Endothelial cell of umbilical vein (primary cell): ENCODE measurements at places on chromosomes 6 and 20.

GRCh38 chr6:45855642-45856394, 159.8 kb downstream of the CLIC5 start:
- DNase-seq: no peak

DNA sequence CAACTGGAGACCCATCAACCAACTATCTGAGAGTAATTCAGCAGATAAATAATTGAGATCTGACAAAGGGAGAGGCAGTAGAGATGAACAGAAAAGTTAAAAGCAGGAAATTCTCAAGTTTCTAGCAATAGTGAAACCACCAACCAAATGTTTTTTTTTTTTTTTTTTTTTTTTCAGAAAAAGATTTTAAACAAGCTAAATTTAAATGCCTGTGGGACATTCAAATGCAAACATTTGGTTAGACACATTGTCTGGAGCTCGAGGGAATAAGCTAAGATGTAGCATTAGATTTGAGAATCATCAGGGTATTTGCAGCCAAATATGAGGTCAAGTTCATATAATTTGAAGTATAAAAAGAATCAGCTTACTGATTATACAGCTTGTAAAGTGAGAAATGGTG, 16.4 kb downstream of the RANBP9 start:
- no peak for DNase-seq

- DNase-seq: no peak
These were observed 28.1 kb downstream of the INSM1 start for GRCh38 chr20:20395903-20396568.

DNA sequence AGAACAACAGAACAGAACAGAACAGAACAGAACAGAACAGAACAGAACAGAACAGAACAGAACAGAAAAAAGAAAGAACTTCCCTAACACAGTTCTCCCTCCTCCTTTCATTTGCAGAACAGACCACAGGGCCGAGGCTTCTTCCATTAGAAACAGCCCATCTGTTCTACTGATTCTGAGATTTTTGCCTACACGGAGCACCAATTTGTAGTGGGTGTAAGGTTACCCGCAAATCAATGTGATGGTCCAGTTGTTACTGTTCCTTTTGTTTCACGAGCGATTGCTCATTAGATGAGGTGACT, 734 bp upstream of the OGFRL1 start:
- DNase-seq: no peak

DNA sequence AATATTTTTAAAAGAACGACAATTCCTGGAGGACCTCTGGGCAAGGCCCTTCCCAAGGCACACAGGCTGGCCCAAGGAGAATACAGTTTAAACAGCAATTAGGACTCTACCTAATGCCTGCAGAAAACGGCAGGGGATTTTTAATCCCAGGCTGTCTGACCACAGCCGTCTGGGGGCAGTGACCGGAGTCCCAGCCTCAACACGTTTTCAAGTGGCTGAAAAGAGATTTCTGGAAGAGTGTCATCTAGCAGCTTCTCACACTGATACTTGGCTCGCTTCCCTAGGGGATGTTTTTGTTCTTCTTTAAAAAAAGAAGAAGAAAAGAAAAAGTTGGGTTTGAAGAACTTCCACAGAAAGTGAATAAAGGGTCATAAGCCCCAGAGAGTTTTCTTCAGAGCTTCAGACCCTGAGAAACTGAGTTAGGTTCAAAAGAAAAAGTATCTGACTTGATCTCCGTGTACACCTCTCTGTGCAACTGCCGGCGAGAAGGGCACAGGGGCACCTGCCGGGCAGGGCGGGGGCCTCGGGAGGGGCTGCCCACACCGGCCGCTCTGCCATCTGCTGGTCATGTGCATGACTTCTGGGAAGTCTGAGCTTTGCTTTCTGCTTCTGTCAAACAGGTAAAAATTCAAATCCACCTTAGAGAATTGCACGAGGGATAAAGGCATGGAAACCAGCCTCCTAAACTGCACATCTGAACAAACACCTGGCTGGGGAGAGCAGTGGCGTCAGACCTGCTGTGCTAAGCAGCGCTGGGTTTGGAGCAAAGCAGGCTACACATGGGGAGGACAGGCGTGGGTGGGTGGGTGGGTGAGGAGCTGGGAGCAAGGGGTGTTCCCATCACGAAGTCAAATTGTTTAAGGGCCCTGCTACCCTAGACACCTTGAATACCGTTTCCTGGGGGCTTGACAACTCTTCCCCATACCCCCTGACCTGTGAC, 33.0 kb downstream of the RRBP1 start:
- no peak for DNase-seq

DNA sequence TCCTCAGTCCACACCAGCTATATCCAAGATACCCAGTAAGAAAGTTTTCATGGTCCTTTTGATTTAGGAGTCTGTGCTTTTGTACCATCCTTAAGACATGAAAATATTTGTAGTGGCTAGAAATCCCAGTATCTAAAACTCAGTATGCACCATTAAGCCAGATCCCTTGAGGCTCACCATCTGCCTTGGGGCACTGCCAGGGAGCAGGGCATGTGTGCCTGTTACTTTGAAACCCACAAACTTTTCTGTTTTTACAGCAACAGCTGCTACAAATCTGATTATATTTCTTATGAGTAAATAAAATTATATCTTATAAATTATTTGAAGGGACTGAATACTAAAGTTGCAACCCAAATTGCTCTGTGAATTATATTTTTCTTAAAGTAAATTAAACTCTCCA, 290.5 kb upstream of the MANEA start:
- no peak for DNase-seq

- DNase-seq: no peak
These were observed 69.3 kb downstream of the PTPN1 start for GRCh38 chr20:50579511-50579910.

- no peak for DNase-seq
These were observed 112.2 kb downstream of the PLEKHG1 start for GRCh38 chr6:150711584-150712504.

DNA sequence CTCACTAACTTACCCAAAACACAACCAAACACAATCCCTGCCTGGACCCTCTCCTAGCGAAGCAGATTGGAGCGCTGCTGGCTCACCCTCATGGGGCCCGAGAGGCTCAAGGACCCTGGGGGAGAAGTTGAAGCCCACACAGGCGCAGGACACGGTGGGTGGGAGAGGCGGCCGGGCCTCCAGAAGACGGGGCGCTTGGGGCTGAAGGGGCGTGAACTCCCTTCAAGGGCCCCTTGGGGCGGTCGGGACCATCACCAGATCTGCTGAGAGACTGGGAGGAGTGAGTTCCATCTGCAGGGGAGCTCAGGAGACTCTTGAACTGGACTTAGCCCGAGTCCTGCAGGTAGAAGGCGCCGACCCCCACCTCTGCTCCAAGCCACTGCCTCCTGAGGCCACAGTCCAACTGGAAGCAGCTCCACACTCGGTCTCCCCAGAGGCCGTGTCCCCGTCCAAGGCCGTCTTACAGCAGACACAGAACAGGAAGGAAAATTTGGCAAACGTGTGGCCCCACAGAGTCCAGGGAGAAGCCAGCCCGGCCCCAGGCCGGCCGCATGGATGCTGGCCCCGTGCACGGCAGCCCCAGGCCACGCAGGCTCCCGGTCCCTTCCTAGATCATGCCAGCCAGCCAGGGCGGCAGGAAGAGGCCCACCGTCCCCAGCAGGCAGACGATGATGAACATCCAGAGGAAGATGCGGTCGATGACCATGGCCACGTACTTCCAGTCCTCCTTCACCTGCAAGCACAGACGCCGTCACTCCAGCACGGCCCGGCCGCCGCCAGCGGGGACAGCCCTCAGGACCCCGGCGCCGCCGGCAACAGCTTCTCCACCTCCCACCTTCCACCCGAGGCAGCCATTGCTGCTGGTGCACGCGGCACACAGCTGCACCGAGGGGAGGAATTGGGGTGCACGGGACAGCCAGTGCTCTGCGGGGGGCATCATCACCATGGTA, 14.7 kb downstream of the CHRNA4 start:
- no peak for DNase-seq

- DNase-seq: no peak
These were observed 169.0 kb downstream of the TBC1D7 start for GRCh38 chr6:13159300-13159699.

DNA sequence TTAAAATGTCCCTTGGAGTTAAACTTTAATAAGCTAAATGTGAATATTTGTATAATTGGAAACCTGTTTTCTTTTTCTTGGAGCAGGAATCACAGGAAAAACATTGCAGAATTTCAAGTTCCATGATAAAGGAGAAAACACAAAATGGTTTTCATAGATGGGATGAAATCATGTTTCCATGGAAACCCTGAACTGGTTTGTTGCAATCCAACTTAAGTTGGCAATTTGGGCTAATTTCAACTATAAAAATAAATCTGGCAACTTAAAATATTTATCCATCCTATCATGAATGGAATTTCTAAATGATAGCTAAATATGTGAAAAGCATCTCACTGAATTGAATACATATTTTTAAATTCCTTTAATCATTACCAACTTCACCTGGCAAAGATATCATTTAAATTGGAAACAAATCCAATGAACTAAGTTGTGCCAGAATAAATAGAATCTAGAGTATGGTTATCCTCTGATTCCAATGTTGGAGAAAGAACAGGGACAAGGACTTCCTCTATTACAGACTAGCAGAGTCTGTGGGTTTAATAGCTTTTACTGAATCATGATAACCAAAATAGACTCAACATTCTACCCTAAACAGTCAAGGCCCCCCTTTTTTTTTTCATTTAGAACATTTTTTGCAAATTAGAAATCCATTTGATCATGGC, 33.2 kb downstream of the COL21A1 start:
- DNase-seq: no peak

DNA sequence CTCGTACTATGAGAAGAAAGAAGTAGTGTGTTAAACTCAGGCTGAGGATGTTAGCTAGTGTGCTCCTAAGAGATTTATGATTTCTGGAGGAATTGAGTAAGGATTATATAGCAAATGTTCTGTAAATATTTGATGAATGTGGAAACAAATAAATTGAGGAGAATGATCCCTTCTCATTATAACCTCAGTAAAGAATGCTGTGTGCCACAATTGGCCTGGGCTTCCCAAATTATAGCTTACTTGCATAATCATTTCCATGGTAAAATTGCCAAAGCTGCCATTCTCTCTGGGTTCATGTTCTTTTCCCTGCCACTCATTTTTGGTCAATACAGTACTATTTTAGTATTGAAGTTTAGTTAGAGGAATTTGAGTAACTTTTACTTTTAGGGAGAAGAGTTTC, 128.5 kb downstream of the FLRT3 start:
- DNase-seq: no peak

DNA sequence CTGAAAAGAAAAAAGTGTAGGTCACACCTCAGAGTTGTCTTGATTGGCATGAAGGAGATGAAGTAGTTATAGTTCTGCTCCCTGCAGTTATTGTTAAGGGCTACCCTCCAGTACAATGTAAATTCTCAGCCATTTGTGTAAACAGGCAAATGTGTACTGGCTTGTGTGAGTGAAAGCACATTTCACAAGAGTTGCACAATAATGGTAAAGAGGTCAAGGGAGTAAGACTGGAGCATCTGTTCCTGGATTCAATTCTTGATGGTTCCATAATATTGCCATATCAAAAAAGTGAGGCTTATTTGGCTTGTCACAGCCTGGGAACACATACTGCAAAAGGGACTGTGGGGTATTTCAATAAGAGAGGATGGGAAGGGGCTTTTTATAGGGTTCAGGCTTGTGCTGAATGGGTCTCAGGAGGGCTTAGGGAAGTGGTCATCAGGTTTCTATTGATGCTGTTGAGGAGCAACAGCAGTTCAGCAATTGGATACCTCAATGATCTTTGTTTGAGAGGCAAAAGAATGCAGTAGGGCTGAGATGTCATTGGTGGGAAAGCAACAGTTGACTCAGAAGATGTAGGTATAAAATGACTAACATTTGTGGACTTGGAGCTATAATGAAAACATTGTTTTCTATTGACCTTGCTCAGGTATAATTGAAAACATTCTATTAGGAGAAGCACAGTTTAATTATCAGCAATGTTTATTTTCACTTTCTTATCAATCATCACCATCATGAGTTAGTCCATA, 402.6 kb downstream of the BCKDHB start:
- DNase-seq: no peak

DNA sequence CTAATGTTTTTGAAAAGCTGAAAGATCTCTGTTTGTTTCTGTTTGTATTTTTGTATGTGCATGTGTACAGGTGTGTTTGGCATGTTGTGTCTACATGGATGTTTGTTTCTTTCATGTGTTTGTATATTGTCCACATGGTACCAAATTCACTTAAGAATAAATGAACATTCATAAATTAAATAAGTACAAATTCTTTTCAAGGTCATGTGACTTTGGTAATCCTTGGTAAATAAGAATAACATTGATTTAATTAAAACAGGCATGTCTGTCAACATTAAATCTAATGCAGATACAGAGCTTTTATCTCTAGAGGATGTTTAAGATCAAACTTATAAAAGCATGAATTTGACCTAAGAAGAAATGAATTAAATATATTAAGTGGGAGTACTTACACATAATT, 219.8 kb upstream of the EPHA7 start:
- DNase-seq: no peak

DNA sequence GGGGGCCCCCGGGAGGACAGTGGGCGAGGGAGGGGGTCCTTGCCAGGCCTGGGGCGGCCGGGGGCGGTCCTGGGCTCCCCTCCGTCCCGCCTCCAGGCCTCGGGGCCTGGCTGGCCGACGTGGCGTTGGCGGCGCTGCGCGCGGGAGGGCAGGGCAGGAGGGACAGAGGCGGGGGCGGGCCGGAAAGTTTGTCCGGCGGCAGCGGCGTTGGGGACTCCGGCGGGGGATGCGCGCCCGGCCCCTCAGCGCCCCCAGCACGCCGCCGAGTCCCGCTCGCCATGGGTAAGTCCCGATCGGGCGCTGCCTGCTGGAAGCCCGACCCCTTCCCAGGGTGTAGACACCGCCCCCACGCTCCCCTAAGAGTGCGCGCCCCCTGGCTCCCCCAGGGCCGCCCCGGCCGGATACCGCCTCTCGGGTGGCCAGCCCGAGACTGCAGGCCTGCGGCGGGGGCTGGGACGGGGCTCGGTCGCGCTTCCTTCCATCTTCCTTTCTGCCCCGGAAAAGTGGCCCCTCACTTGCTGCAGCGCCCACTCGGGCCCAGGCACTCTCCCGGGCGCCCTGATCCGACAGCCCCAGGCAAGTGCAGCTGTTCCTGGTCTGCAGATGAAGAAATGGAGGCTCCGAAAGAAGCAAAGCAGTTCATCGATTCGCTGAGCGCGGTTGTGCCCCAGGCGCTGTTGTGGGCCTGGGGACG, at the start of gene SLC2A10:
Gene SLC2A10, plus strand, starts transcription at position 191 of the 694 bp plus-strand sequence. Its CDS starts 88 bp downstream, at position 279.
- peak; percentile 49 for DNase-seq

- DNase-seq: no peak
These were observed 53.7 kb downstream of the HNF4A start for GRCh38 chr20:44409132-44409600.

- DNase-seq: no peak
These were observed 33.3 kb downstream of the FARS2 start for GRCh38 chr6:5294392-5295211.

DNA sequence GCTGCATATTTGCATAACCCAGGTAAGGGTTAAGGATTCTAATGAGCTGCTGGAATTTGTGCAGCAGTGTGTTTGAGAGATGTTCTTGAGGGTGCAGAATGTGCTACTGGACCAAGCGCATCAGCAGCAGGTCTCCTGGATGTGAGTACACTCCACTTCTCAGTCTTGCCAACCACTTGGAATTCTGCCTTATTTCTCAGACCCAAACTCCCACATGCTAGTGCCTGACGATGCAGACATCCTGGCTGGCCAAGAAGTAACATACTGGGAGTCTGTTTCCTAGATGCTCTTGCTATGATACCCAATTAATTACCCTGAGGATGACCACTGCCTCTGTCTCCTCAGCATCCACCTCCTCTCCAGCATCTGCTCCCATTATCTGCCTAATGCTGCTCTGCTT, 186.6 kb downstream of the MOXD1 start:
- DNase-seq: no peak

GRCh38 chr6:7914991-7915789, 4.6 kb upstream of the TXNDC5 start:
- peak; percentile 82 for DNase-seq
